ENCODE measurements at places on chromosomes 6 and 20.

GRCh38 chr6:24504649-24505586 lies 10.1 kb downstream of the ALDH5A1 start:
- no peak for DNase-seq
- H3K4me3 ChIP-seq = no peak overlapping the region
- H3K36me3 ChIP-seq = peaks cover 45% of the 10 kb centered on the region
- no peaks in the 10 kb centered on the region for H3K4me1 ChIP-seq
- H3K27ac ChIP-seq = no peak overlapping the region

DNA sequence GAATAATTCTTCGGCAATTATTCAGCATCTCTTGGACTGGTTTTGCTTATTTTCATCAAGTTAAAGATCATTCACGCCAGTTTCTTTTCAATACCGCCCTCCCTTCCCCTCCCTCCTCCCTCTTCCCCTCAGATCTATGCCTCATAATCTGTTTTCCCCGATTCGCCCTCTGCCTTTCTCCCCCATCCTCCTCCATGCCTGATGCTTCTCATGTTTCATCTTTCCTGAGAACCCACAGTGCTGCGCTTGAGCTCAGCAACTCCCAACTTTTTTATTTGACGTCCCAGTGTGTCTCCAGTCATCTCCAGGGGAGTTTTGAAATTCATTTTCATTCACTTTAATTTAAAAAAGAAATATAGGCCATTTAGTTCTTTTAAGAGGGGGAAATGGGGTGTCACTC lies 142.7 kb downstream of the PTPRT start:
- H3K36me3 ChIP-seq = no peaks in the 10 kb centered on the region
- H3K4me3 ChIP-seq = no peak overlapping the region
- no peak overlapping the region for H3K27ac ChIP-seq
- H3K27me3 ChIP-seq = peaks cover 4% of the 10 kb centered on the region
- H3K4me1 ChIP-seq = no peaks in the 10 kb centered on the region

DNA sequence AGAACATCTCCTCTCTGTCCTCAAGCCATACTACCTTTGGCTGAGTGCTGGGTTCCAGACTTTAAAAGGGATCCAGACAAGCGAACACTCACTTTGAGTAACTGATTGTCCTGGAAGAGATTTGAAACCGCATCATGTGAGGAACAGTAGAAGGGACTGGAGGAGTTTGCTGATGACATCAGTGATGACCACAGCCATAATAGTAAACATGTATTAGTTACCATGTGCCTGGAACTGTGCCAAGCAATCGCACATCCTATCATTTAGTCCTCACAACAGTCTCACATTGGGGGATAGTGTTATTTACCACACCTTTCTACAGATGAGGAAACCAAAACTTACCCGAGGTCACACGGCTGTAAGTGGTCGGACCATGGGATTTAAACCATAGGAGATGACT lies 39.8 kb downstream of the ARMC2 start:
- H3K27ac ChIP-seq = no peak overlapping the region
- DNase-seq = no peak
- H3K4me3 ChIP-seq = no peak overlapping the region
- H3K36me3 ChIP-seq = peaks cover 3% of the 10 kb centered on the region

DNA sequence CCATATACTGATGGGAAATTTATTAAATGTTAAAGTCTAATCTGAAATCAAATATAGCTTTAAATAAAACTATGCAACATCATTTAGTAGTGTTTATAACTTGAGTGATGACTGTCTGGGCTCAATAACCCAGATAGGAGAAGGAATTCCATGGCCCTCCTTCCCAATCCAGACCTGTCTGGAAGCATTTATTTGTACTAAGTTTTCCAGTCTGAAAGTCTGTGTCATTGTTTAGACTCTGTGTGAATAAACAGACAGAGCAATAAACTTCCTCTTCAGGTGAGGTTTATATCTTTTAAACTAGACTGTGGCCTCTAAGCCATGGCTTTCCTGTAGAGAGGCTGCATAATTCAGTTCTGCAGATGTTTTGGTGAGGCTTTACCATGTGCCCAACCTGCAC lies 176.4 kb downstream of the SOX4 start:
- peaks cover 8% of the 10 kb centered on the region for H3K36me3 ChIP-seq
- H3K4me3 ChIP-seq = no peak overlapping the region
- peaks cover 75% of the 10 kb centered on the region for H3K4me1 ChIP-seq
- DNase-seq = no peak
- no peaks in the 10 kb centered on the region for H3K27me3 ChIP-seq

DNA sequence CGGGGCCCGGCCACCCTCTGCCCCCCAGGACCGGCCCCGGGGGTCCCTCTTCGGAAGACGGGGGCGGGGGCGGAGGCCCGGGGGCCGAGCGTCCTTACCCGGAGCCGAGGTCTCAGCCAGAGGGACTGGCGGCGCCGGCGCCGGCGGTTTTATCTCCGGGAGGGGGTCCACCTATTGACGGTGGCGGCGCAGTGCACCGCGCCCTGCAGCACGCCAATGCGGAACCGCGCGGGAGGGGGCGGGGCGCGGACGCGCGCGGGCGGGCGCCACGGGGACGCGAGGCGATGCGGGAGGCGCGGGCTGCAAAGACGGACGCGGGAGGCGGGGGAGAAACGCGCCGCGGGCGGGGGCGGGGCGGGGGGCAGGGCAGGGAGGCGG lies at the start of gene EEF1A2:
TSS of gene EEF1A2 (minus strand) at position 124 of the 378 bp plus-strand sequence. CDS start 1,320 bp downstream, outside the sequence.
- peaks cover 51% of the 10 kb centered on the region for H3K27me3 ChIP-seq
- H3K36me3 ChIP-seq = no peaks in the 10 kb centered on the region
- H3K27ac ChIP-seq = no peak within 1 kb of the TSS
- H3K4me1 ChIP-seq = peaks cover 4% of the 10 kb centered on the region
- no peak for DNase-seq

GRCh38 chr6:1774226-1774915 lies 164.7 kb downstream of the FOXC1 start:
- peak overlapping the region; percentile 91 for H3K27ac ChIP-seq
- DNase-seq = no peak
- H3K36me3 ChIP-seq = no peaks in the 10 kb centered on the region
- no peak overlapping the region for H3K4me3 ChIP-seq
- H3K27me3 ChIP-seq = no peaks in the 10 kb centered on the region

- no peaks in the 10 kb centered on the region for H3K36me3 ChIP-seq
- no peak overlapping the region for H3K27ac ChIP-seq
- H3K27me3 ChIP-seq = no peaks in the 10 kb centered on the region
- no peak overlapping the region for H3K4me3 ChIP-seq
- DNase-seq = no peak
Observed at GRCh38 chr20:46965477-46965876, 70.8 kb downstream of the EYA2 start.

DNA sequence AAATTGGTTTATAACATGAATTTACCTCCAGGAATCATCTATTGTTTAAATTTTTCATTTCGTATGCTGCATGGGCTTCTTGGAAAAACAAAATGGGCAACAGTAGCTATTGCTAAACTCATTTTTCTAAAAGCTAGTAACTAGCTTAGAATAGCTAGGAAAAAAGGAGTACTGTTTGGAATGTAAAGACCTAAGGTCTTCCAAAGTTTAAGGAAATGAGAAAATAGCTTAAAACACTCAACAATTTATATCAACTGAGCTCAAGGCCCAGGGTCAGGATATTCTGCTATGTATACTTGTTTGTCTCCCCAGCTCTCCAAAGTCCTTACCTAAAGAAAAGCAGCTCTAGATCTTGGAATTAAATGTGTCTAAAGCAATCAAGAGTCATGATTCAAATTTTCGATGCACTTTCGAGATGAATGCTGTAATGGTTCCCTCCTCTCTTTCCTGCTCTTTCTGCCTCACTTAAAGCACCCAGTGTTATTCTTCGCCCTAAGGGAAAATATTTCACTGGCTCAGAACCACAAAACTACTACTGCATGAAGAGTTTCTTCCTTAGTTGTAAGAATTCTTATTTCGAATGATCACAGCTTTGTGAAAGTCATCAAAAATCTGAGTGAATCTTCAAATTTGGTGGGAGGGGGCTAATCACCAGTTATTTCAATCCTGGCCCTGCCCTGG lies 41.6 kb downstream of the LYRM4 start:
- H3K4me1 ChIP-seq = peaks cover 40% of the 10 kb centered on the region
- H3K27me3 ChIP-seq = no peaks in the 10 kb centered on the region
- H3K4me3 ChIP-seq = no peak overlapping the region
- peaks cover 8% of the 10 kb centered on the region for H3K36me3 ChIP-seq
- peak overlapping the region; percentile 91 for H3K27ac ChIP-seq
- DNase-seq = no peak

GRCh38 chr6:40914005-40914404 lies 125.0 kb downstream of the UNC5CL start:
- H3K36me3 ChIP-seq = no peaks in the 10 kb centered on the region
- H3K4me3 ChIP-seq = no peak overlapping the region
- no peak overlapping the region for H3K27ac ChIP-seq
- DNase-seq = no peak

GRCh38 chr6:90890683-90891330 lies 303.9 kb upstream of the MAP3K7 start:
- peaks cover 12% of the 10 kb centered on the region for H3K4me1 ChIP-seq
- H3K27ac ChIP-seq = no peak overlapping the region
- H3K36me3 ChIP-seq = no peaks in the 10 kb centered on the region

DNA sequence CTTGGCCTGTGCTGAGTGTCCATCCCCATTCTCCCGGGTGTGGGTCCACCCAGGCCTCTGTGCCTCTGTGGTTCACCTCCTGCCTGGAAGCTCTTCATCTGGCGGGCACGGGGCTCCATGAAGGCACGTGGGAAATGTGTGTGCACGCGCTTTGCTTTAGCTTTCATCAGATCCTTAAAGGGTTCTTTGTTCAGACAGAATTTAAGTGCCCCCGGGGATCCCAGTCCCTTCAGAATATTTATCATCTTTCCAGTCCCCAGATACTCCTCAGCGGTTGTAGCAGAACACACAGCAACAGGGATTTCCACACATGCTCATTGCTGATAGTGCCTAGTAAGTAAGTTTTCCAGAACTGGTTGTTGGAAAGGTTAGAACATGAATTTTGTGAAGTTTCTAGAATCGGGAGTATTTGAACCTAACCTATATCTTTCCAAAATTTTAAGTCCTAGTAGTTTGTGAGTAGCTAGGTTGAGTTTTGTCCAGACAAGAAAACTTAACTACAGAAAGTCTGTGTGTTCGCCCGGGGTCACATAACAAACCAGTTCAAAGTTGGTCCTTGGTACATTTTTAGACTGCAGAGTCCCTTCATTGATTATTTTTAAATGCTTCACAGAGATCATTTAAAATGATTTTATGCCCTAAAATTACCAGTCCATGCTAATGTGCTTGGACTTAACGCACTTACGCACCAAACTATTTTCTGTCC lies 67.7 kb downstream of the RPP40 start:
- peak overlapping the region; percentile 60 for H3K27ac ChIP-seq
- DNase-seq = no peak
- no peaks in the 10 kb centered on the region for H3K27me3 ChIP-seq
- peaks cover 13% of the 10 kb centered on the region for H3K36me3 ChIP-seq

DNA sequence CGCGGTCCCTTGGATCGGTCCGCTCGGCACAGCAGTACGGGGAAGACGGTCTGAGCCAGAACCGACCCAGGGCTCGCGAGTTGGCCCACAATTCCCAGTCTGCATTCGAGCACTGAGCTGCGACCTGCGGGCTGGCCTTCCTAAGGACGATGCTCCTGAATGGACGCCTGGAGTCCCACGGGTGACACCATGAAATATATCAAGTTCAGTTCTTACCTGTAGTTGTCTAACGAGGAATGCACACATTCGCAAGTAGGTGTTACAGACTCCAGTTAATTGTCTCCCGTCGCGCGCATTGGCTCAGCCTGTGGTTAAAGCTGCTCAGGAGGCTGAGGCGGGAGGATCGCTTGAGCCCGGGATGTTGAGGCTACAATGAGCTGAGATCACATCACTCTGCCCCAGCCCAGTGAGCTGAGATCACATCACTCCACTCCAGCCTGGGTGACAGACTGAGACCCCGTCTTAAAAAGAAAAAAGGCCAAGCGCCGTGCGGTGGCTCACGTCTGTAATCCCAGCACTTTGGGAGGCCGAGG lies 802 bp downstream of the PEX7 start:
- H3K27me3 ChIP-seq = peaks cover 4% of the 10 kb centered on the region
- peak overlapping the region; percentile 93 for H3K27ac ChIP-seq
- H3K4me1 ChIP-seq = peaks cover 15% of the 10 kb centered on the region
- peak overlapping the region; percentile 86 for H3K4me3 ChIP-seq

GRCh38 chr6:44825273-44825672 lies 437.8 kb downstream of the CDC5L start:
- no peaks in the 10 kb centered on the region for H3K27me3 ChIP-seq
- peaks cover 42% of the 10 kb centered on the region for H3K4me1 ChIP-seq
- no peak for DNase-seq
- H3K36me3 ChIP-seq = peaks cover 2% of the 10 kb centered on the region
- no peak overlapping the region for H3K27ac ChIP-seq
- H3K4me3 ChIP-seq = no peak overlapping the region

- peaks cover 18% of the 10 kb centered on the region for H3K4me1 ChIP-seq
- DNase-seq = no peak
- no peak overlapping the region for H3K4me3 ChIP-seq
- H3K36me3 ChIP-seq = no peaks in the 10 kb centered on the region
Observed at GRCh38 chr6:122143813-122144601, 255.4 kb upstream of the HSF2 start.
